ENCODE measurements at places on chromosomes 5 and 9.

- no peak for DNase-seq
Measured at GRCh38 chr9:132078699-132079356, 839 bp downstream of the MED27 start.

- DNase-seq: no peak
Measured at GRCh38 chr9:137057545-137057944, 3.7 kb upstream of the ENTPD2 start.

- DNase-seq: no peak
Measured at GRCh38 chr9:2286825-2287455, 271.8 kb downstream of the SMARCA2 start.

DNA sequence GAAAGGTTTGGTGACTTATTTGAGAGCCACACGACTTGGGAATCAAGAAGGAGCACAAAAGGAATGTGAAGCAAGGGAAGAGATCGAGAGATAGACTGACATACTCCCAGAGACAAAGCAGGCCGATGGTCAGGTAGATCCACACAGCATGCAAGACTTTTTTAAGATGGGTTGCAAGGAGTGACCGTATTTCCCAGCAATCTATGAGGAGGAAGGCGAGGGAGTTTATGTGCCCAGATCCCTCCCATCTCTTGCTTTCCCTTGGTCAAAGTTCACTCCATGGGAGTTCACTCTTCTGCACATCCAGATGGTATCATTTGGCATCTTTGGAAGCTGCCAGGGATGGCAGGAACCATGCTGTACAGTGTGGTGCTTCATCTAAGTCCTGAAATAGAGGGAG, 148.9 kb downstream of the RMI1 start:
- no peak for DNase-seq

GRCh38 chr5:16384804-16385203, 80.8 kb downstream of the ZNF622 start:
- DNase-seq: no peak
